ENCODE measurements at places on chromosomes 12 and 14.
A peak's percentile ranks its signal among the peaks of the same experiment; 100 is the strongest.

- DNase-seq: no peak
Observed at GRCh38 chr12:1863823-1864222, 43.5 kb downstream of the LRTM2 start.

GRCh38 chr12:115215544-115215943 is 531.6 kb upstream of the TBX3 start:
- no peak for DNase-seq

GRCh38 chr12:131139363-131140068 is 185.8 kb downstream of the ADGRD1 start:
- no peak for DNase-seq

GRCh38 chr12:113862590-113863454 is 103.3 kb downstream of the RBM19 start:
- no peak for DNase-seq

DNA sequence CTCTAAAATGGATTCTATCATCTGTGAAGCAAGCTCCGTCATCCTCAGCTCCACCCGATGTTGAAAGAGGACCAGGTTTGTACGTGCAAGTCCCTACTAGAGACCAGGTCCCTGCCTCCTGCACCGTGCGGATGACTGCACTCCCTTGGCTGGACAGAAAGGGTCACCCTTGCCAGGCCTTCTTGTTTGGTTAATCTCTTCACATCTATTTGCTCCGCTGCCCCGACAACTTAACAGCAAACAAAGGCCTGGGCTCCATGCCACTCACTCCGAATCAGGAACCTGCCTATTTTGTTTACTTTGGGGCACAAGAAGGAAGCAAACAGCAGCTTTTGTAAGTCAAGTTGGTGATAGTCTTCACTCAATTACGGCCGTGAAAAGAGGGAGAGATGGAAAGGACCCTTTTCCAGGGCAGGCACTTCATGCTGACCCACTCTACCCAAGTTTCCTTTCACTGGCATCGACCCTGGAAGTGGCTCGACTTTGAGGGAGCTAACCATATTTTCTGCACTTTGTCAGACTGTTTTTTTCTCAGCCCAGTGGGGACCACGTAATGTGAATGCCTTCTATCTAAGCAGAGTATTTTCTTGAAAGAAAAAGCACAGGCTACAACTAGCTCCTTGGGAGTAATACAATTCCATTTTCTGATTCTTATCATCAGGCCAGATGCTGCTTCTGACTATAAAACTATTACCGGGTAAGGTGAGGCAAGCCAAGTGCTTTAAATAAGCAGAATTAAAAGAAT is 202.6 kb downstream of the FOXN3 start:
- no peak for DNase-seq

GRCh38 chr12:21065845-21066244 is 65.1 kb upstream of the SLCO1B1 start:
- DNase-seq: no peak

DNA sequence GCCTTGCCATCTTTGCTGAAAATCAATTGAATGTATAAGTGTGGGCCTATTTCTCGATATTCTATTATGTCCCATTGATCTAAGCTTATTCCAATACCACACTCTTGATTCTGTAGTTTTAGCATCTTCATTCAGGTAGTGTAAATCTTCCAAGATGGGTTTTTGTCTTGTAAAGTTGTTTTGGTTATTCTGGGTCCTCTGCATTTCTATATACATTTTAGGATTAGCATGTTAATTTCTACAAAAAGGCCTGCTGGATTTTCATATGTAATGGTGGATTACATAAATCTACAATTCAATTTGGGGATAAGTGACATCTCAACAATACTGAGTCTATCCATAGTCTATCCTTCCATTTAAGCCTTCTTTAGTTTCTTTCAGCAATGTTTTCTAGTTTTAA is 86.0 kb upstream of the ANO4 start:
- DNase-seq: no peak

DNA sequence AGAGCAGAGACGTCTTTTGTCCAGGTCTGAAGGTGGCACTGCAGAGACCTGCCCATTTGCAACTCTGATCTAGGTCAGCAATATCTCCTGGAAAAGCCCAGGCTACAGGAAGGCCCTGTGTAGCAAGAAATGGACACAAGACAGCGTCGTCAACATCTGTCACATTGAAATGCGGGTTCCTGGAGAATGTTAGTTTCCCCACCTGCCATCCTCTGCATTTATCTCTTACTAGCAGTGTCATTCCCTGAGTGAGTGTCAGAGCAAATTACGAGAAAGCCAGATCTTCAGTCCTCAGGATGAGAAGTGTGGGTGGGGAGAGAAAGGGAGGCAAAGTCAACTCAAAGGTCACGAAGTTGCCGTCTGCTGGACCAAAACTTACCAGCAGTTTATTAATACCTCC is 27.4 kb upstream of the FLVCR2 start:
- no peak for DNase-seq

GRCh38 chr12:67747869-67748742 is 99.6 kb downstream of the DYRK2 start:
- no peak for DNase-seq

DNA sequence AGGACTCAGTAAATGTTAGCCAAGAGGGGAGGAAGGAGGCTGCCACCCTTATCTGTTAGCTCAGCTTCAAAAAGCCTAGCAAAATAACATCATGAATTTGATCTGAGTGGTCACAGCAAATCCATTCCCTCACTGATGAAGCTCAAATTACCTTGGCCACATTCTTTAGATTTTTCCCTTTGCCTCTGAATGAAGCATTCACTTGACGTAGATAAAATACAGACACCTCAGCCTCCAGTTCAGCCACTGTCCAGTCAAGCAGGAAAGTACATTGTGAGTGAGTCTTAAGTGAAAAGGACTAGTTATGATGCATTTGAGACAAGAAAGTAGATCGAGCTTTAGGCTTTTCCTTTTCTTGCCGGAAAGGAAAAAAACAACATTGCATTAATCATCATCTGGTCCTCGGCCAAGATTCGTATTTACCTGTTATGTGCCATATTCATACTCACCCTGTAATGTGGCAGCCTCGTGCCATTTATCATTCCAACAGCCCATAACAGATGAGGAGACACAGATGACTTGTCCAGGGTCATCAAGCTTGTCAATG is 146.5 kb downstream of the ETV6 start:
- no peak for DNase-seq

DNA sequence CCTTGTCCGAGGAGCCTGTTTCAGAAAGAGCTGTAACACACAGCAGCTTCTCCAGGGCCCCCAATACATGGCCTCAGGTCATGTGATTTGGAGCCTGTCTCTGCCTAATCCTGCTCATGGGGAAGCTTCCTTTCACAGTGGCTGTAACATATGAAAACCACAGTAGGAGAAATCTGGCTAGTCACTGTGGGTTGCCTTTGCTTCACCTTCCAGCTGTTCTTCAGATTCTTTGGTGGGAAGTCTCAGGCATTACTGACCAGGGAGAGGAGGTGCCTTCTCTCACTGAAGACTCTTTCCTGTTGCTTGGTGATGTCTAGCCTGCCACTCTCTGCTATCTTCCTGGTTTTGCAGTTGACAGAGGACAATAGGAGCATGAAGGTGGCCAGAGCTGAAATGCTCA is 350.6 kb downstream of the DPF3 start:
- no peak for DNase-seq

GRCh38 chr14:21476523-21476924 is 235 bp downstream of the RAB2B start:
- DNase-seq: peak; percentile 76

GRCh38 chr14:95564060-95564459 is 29.2 kb downstream of the GLRX5 start:
- DNase-seq: no peak

- DNase-seq: no peak
Observed at GRCh38 chr12:58046271-58046670, 104.9 kb downstream of the ATP23 start.

DNA sequence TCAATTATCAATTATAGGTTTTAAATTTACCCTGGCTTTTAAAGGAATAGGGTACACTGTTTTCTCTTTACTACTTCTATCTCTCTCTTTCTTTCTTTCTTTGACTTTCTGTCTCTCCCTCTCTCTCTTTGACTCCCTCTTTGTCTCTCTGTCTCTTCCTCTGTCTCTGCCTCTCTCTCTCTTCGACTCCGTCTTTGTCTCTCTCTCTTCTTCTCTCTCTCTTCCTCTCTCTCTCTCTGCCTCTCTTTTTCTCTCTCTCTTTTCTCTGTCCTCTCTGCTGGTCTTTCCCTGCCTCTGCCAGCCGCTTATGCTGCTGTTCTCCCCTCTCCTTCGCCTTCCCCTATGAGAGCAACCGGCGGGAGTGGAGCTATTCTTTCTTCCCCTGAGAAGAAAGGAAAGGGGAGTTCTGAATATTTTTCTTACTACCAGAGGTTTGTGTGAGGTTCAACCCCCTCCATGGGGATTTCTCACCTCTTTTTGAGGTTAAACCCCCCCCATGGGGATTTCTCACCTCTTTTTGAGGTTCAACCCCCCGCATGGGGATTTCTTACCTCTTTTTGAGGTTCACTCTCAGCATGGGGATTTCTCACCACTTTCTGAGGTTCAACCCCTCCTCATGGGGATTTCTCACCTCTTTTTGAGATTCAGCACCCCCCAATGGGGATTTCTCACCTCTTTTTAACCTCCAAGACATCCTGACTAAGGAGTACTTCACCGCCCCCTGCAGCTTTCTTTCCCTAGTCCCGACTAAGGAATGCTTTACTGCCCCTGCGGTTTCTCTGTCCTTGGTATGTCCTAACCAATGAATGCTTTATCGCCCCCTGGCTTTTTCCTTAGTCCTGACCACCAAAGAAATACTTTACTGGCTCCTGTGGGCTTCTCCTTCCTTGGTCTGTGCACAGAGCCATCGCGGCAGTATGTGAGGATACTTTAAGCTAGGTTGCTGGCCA is 27.4 kb upstream of the DDHD1 start:
- DNase-seq: no peak

- DNase-seq: no peak
Observed at GRCh38 chr12:51186465-51187085, 13.6 kb upstream of the TFCP2 start.

DNA sequence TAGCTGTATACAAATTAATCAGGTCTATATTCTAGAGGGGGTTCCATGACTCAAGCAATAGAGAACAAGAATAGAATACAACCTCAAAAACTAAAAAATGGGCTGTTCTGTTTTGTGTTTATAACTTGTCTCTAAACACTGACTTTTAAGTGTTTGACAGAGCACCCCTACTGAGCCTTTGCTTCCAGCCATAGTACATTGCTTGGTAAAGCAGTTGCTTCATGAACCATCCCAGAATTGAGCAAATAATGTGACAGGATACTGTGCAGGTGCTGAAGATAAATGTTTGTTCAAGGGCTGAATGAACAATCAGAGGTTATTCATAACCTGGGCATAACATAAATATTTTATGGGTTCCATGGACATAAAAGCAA is 11.5 kb downstream of the SPTSSA start:
- no peak for DNase-seq

GRCh38 chr12:11085419-11085818 is 6.7 kb downstream of the TAS2R43 start:
- no peak for DNase-seq

DNA sequence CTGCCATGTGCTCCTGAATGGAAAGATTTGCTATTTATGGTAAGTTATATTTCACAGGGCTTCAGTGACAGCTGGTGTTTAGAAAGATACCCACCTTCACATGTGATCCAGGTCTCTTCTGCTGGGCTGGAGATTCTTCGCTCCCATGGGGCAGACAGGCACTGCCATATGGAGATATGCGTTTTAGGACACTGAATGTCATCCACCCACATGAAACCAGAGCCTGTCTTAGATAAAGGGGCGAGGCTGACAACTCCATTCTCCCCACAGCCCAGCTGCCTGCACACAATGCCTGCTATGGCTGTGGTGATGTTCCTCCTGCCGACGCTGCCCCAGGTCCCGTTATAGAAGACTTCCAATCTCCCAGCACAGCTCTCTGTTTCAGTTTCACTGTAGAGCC is 69.4 kb downstream of the ACSM4 start:
- DNase-seq: no peak

GRCh38 chr14:21042918-21043317 is 756 bp downstream of the RNASE7 start:
- DNase-seq: no peak

- DNase-seq: no peak
Observed at GRCh38 chr12:26346736-26347135, 151.4 kb downstream of the SSPN start.

DNA sequence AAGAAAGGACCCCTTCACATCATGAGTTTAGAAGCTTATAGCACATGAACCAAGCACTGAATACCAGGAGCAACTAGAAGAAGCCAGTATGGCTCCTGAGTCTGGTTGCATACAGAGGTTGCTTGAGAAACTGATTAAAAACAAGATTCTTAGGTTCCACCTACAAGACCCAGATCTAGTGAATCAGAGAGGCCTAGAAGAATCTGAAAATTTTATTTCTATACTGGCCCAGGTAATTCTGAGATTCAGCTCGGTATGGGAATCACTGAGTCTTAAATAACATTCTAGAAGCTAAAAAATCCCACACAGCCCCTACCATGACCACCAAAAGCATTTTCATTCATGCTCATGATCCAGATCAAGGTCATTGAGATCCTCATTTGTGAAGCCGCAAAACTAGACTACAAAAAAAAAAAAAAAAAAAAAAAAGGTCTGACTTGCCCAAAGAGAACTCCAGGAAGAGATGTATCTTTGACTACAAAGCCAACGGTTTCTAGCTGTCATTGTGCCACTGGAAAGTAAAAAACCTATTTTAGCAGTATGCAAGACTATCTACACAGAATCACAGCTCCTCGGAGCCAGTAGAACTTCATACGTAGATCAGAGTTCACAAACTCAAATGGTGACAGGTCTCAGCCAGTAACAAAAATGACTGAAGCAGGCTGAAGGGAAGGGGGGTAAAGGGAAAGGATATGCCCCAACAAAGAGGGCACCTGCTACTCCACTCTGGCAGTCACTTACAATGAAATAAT is 168.4 kb upstream of the EGLN3 start:
- DNase-seq: no peak

DNA sequence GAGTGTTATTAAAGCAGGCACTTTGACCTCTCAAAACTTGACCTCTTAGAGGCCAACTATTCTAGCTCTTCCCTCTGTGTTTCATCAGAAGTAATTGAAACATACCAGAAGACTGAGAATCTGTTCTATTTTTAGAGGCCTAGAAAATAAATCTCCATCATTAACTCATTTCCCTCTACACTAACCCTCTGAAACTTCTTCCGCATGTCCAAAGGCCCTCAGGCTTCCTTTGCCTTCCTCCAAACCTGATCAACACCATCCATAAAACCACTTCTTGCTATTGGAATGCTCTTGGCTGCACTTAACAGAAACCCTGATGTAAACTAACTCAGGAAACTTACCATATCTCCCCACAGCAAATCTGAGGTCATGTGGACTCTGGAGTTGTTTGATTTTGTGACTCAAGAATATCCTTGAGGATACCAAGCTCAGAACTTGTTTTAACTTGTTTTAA is 196.4 kb downstream of the RPAP3 start:
- DNase-seq: no peak

- no peak for DNase-seq
Observed at GRCh38 chr12:127558361-127558760, 708.6 kb upstream of the TMEM132C start.

- DNase-seq: no peak
Observed at GRCh38 chr12:89918172-89918846, 209.7 kb upstream of the ATP2B1 start.

- no peak for DNase-seq
Observed at GRCh38 chr14:84857571-84857970, 672.4 kb upstream of the FLRT2 start.

- DNase-seq: no peak
Observed at GRCh38 chr14:66111891-66112290, 374.3 kb upstream of the CCDC196 start.

All from stimulated activated CD4-positive, alpha-beta T cell treated with anti-CD3 and anti-CD28 coated beads, Interleukin-15, amount 100 ng/mL, for 1 hour (primary cell).